Activated CD8-positive, alpha-beta T cell treated with anti-CD3 and anti-CD28 coated beads for 36 hours (primary cell): ENCODE measurements at places on chromosomes 1 and 21. TPM values are rescaled to one million over a fixed set of nuclear protein-coding genes. Genes with fewer than 3 reads are reported as not detected.

DNA sequence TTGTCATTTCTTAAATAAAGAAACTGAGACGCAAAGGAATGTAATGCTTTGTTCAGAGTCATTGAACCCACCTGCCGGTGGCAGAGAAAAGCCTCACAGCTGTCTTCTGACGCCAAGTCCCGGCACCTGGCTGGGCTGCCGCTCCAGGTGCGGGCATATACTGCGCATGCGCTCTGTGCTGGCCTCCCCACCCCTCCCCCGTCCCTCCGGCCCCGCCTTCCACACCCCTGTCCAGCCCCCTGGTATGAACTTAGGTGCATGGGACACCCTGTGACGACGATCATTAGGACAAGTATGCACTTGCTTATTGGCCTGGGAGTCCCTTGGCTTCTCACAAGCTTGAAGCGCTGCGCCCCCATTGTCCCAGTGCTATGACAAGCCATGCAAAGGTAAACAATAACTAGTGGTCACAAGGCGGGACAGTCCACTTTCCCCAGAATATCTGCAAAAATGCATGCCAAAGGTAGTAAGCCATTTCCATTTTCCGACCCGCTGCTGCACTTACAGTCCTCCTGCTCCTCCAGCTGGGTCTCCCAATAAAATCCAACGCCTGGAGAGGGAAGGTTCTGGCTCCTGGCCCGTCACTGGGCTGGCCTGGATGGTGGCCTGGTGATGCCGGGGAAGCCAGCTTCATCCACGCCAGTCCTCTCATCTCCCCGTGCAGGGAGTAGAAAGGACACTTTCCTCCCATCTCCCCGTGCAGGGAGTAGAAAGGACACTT lies 100.4 kb downstream of the PSMG1 start:
- no peak overlapping the region for H3K27ac ChIP-seq
- no peaks in the 10 kb centered on the region for H3K27me3 ChIP-seq
- no peaks in the 10 kb centered on the region for H3K36me3 ChIP-seq
- no peak for DNase-seq

Gene SELENBP1
- not detected for total RNA-seq

GRCh38 chr21:46416551-46416950 lies 42.1 kb upstream of the DIP2A start:
- no peaks in the 10 kb centered on the region for H3K27me3 ChIP-seq
- DNase-seq: no peak
- H3K36me3 ChIP-seq: peaks cover 19% of the 10 kb centered on the region
- no peaks in the 10 kb centered on the region for H3K4me1 ChIP-seq
- H3K27ac ChIP-seq: no peak overlapping the region

Gene CLDN14
- total RNA-seq: not detected

Gene ESRRG
- not detected for total RNA-seq

GRCh38 chr1:6028042-6028850 lies 17.4 kb upstream of the KCNAB2 start:
- H3K27me3 ChIP-seq: no peaks in the 10 kb centered on the region
- H3K27ac ChIP-seq: peak overlapping the region; percentile 98
- H3K36me3 ChIP-seq: peaks cover 63% of the 10 kb centered on the region
- H3K4me1 ChIP-seq: peaks cover 62% of the 10 kb centered on the region
- H3K4me3 ChIP-seq: peak overlapping the region; percentile 97

Gene BNIPL
- total RNA-seq: 0.54 TPM

Gene SV2A
- total RNA-seq: 9.1 TPM

GRCh38 chr1:206833801-206834200 lies 31.6 kb upstream of the IL20 start:
- DNase-seq: no peak
- no peaks in the 10 kb centered on the region for H3K36me3 ChIP-seq
- peaks cover 34% of the 10 kb centered on the region for H3K4me1 ChIP-seq
- no peak overlapping the region for H3K4me3 ChIP-seq
- no peak overlapping the region for H3K27ac ChIP-seq

DNA sequence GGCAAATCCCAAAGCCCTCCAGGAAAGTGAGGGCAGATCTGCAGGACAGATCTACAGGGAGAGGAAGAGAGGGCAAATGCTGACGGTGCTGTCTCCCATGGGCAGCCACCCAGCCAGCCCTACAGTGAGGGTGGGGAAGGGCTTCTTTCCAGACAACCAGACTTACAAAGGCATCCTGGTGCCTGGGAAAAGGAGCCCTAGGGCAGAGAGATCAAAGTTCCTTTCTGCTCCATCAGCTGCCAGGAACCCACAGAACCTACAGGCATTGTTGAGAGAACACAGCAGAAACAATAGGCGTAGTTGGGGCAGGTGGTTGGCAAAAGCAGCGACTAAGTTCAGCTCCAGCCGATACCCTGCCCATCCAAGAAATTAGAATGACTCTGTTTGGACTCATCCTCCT lies 332.4 kb downstream of the KCNH1 start:
- H3K27ac ChIP-seq: no peak overlapping the region
- no peaks in the 10 kb centered on the region for H3K36me3 ChIP-seq
- H3K4me3 ChIP-seq: no peak overlapping the region
- no peak for DNase-seq
- H3K27me3 ChIP-seq: peaks cover 4% of the 10 kb centered on the region

Gene SMCP
- not detected for total RNA-seq

DNA sequence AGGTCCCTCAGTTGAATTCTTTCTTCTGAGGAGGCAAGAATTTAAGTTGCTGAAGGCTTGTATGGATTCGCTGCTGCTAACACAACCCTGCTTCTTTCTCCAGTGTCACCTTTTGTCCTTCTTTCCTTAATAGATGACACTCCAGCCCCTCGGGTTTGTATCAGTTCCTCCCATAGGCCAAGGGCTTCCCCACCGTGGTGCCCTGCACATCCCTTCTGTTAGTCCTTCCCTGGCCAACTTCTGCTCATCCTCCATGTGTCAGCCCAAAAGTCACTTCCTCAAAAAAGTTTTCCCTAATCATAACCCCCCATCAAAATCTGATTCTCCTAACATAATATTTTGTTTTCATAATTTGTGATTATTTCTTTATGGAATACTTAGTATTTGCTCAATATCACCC lies 190.4 kb downstream of the RHOU start:
- peaks cover 10% of the 10 kb centered on the region for H3K4me1 ChIP-seq
- no peak overlapping the region for H3K27ac ChIP-seq
- H3K36me3 ChIP-seq: no peaks in the 10 kb centered on the region

DNA sequence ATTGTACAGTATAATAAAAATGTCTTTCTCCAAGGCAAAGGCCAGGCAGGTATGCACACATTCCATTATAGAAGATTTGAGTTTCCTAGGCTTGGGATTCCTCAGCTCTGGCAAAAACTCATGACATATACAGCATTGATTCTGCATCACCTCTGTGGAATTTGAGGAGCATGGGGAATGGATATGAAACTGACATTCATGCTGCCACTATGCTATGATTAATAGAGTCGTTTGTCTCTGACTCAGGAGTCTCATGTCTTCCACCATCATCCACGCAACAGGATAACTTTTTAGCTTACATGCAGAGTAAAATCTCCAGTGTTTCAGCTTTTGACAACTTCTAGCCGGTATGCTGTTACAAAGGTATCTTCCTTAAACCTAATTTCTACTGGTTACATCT lies 49.8 kb upstream of the ADORA3 start:
- DNase-seq: no peak
- H3K4me3 ChIP-seq: no peak overlapping the region
- no peaks in the 10 kb centered on the region for H3K36me3 ChIP-seq

Gene KRTAP19-1
- total RNA-seq: not detected

- no peak for DNase-seq
- H3K36me3 ChIP-seq: peaks cover 31% of the 10 kb centered on the region
- peaks cover 48% of the 10 kb centered on the region for H3K4me1 ChIP-seq
- H3K27ac ChIP-seq: peak overlapping the region; percentile 31
Observed at GRCh38 chr1:160208557-160209320, 3.6 kb downstream of the PEA15 start.

DNA sequence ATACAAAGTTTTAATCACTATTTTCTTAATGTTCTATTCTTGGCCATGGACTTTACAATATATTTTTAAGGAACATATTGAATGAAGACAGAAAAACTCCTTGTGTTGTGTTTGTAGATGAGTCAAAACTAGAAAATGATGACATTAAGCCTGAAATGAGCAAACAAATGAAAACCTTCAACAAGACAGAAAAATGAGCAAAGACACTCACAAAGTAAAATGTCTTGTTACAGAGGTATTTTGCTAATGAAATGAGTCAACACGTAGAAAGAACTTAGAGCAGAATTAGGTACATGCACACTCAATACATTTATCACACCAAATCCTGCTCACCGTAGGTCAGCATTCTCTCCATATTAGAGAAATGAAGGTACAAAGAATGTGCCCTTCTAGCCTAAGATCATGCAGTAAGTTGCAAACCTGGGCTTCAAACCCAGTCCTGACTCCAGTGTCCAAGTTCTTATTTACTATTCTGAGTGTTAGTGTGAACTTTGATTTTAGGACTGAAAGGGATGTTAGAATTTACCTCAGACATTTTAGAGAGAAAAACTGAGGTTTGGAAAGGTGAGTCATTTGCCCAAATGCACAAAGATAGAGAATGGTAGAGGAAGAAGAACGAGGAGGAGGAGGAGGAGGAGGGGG lies 133.9 kb upstream of the SGIP1 start:
- peak overlapping the region; percentile 75 for H3K27ac ChIP-seq
- no peak overlapping the region for H3K4me3 ChIP-seq
- peaks cover 1% of the 10 kb centered on the region for H3K27me3 ChIP-seq
- peaks cover 37% of the 10 kb centered on the region for H3K4me1 ChIP-seq
- no peak for DNase-seq

DNA sequence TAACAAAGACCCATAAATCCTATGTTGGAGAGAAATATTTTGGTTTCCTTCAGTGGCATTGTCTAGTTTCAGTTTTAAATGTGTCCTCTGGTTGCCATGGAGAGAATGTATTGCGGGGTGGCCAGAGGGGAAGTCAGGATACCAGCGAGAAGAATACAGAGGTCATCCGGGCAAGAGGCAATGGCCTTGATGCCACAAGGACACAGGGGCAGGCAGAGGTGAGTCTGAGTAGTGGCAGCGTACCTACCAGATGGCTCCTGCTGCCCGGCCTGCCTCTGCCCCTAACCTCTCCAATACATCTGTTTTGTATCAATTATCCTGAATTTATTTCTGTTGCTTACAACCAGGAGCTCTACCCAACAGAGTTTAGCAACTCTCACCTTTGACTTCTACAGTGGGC lies 14.9 kb downstream of the KLHDC7A start:
- no peak overlapping the region for H3K27ac ChIP-seq
- no peaks in the 10 kb centered on the region for H3K4me1 ChIP-seq
- DNase-seq: no peak
- H3K36me3 ChIP-seq: no peaks in the 10 kb centered on the region

Gene TPM3
- total RNA-seq: 591 TPM

DNA sequence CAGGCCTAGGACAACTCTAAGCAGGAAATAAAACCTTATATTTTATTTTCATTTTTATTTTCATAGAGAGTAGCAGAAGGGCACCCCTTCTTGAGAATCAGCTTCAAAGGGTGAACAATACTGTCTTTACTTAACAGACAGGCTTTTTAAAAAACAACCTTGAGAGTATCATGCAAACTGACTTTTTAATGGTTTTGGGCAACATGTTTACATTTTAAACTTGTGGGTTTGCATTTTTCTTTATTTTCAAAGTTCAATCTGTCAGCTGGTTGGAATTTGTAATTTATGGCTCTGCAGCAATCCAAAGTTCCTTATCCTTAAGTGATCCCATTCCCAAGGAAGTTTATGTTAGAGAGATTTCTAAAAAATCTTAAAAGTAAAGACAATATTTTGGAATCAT lies 392.3 kb upstream of the ADAMTS5 start:
- no peaks in the 10 kb centered on the region for H3K27me3 ChIP-seq
- no peak overlapping the region for H3K27ac ChIP-seq
- no peaks in the 10 kb centered on the region for H3K36me3 ChIP-seq
- H3K4me1 ChIP-seq: no peaks in the 10 kb centered on the region
- no peak for DNase-seq
- no peak overlapping the region for H3K4me3 ChIP-seq

GRCh38 chr21:39009587-39010225 lies 173.5 kb downstream of the PSMG1 start:
- no peak for DNase-seq
- no peak overlapping the region for H3K27ac ChIP-seq
- H3K36me3 ChIP-seq: no peaks in the 10 kb centered on the region
- peaks cover 3% of the 10 kb centered on the region for H3K27me3 ChIP-seq
- H3K4me1 ChIP-seq: peaks cover 3% of the 10 kb centered on the region
- no peak overlapping the region for H3K4me3 ChIP-seq

- H3K27me3 ChIP-seq: no peaks in the 10 kb centered on the region
- H3K36me3 ChIP-seq: peaks cover 7% of the 10 kb centered on the region
- H3K27ac ChIP-seq: no peak overlapping the region
- no peak overlapping the region for H3K4me3 ChIP-seq
Observed at GRCh38 chr1:28956038-28956464, 41.7 kb downstream of the EPB41 start.

DNA sequence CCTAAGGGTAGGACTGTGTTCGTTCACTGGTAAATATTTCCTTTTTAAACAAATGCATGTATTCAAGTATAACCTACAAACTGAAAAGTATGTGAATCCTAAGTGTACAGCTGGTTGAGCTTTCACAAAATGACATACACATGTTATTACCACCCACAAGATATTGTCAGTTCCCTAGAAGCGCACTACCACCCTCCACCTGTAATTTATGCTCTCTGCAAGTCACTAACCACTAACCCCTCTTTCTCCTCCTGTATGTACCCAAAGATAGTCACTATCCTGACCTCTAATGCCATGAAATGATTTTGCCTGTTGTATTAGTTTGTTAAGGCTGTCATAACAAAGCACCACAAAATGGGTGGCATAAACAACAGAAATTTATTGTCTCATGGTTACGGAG lies 82.8 kb upstream of the CHODL start:
- DNase-seq: no peak
- H3K4me1 ChIP-seq: no peaks in the 10 kb centered on the region
- no peak overlapping the region for H3K27ac ChIP-seq
- no peak overlapping the region for H3K4me3 ChIP-seq
